Activated CD4-positive, alpha-beta T cell treated with anti-CD3 and anti-CD28 coated beads, Interleukin-2, amount 10 ng/mL, durations not matched to agents 24 days and 14 days (primary cell): ENCODE measurements at places on chromosomes 3 and 15.

DNA sequence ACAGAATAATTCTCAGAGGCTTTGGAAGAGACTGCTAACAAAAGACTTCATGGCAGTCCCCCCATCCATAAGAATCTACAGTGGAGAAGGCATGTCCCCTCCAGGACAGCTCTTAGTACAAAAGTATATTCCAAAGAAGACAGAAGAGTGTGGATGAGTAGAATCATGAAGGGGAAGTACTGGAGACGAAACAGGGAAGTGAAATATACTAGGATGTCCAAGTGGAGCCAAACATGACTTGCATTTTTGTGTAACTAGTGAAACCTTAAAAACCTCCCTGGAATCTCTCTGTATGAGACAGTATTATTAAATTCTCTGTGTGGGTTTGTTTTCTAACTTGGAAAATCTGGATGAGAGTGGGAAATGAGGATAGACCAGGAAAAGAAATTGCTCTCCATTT, 312.4 kb downstream of the RSL24D1 start:
- DNase-seq = no peak

DNA sequence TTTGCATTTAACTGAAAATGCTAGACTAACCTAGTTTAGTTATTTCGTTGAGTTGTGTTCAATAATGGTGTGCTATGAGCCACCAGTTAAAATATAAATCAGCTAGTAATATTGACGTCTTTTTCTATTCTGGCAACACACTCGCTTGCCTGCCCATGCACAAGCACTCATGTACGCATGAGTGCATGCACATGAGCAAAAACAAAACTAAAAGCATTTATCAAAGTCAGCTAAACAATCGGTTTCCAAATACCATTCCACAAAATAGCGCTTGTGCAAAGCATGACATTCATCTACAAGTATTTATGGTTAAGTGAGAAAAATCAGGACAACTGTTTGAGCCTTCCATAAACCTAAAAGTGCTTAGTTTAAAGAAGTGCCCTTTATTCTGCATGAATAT, 13.1 kb upstream of the SAMMSON start:
- DNase-seq = no peak

DNA sequence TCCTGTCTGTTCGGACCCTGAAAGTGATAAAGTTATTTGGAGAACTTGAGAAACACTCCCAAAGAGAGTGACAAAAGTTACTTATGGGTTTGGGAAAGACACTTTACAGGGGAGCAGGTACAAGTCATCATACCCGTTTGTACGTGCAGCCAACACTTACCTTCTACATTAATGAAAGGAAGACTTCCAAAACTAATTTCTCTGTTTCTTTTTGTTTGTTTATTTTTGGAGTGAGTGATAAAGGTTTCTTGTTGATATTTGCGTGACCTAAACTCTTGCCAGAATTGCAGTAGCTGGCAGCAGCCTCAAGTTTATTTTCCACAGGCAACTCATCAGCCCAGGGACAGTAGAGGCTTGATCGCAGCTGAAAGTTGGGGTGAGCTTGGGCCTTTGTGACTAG, 8.4 kb downstream of the ABHD2 start:
- DNase-seq = no peak

GRCh38 chr3:64355401-64355807, 130.1 kb upstream of the PRICKLE2 start:
- DNase-seq = peak; percentile 61

GRCh38 chr3:53551324-53551723, 56.9 kb downstream of the CACNA1D start:
- DNase-seq = no peak

- DNase-seq = no peak
These were observed 311.4 kb downstream of the PDCD6IP start for GRCh38 chr3:34109846-34110245.

DNA sequence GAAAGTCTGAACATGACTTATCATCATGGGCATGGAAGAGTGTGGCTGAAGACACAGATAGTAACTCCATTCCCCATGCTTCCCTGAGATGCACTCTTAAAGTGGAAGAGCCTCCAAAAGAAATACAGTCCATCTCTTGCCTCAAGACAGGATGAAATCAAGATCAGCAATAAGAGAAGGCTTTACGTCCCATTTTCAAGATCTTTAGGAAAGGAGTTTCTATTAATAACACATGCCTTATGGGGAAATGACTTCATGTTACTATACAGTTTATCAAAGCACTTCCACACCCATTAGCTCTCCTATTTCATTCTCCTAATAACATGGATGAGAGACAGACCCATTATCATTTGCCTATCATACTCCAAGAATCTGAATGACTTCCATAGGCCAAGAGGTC, 6.1 kb upstream of the KBTBD12 start:
- DNase-seq = no peak

DNA sequence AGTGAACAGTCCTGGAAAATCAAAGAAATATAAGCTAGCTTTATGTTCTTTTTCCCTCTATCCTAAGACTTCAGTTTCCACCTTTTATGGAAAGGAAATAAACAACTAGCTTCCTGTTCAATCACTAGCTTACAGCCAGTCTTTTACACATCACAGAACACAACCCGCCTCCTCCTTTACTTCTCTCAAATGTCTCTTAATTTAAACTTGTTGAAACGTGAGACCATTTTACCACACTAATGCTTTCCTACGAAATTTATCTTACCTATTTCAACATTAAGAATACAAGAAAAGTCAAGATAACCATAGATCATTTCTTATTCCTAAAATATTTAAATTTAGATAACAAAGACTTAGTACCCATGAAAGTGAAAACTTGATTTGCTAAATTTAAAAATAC, 6.2 kb downstream of the PRTG start:
- DNase-seq = no peak

DNA sequence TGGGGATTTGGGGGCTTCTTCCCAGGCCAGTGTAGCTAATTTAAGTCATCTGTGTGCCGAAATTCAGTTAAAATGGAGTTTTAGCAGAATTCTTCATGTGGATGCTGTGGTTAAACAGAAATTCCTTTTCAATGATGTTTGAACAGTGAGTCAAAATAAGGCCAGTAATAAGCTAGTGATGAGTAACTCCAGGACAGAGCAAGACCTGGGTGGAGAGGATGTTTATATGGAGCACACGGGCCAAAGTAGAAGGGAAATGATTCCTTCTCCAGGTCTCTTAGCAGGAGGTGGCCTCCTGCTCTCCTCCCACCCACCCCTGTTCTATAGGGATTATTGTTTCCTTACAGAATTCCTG, 31.9 kb upstream of the UACA start:
- no peak for DNase-seq

DNA sequence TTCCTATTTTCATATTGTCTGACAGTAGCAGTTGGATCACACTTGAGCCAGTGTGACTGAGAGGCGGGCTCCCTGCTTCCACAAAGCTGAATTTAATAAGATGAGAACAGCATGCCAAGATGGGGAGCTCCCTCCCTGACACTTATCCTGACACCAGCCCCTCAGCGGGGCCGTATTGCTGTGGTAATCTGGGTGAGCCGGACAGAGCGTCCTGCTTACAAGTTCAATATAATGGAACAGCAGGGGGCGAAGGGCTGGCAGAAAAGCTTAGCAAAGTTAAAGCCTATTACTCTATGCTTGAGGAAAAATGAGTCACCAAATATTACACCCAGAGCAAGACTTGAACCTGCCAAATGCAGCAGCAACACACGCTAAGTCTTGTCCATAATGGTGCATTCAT, 163.8 kb upstream of the CMC1 start:
- no peak for DNase-seq

DNA sequence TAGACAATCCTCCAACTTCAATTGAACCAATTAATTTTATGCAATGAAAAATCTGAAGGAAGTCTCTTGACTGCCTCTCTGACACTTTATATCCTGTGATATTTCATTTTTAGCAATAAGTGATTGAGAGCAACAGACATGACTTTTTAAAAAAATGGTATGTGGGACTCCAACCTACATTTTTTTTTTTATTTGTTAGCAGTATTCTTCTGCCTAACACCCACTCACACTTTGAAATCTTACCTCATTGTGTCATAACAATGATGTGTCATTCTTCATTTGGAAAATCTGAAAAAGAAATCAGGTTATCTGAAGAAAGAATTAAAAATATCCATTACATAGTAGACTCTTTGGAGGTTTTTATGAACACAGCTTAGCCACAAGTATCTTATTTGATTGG, 541.3 kb upstream of the KCNMB2 start:
- no peak for DNase-seq

DNA sequence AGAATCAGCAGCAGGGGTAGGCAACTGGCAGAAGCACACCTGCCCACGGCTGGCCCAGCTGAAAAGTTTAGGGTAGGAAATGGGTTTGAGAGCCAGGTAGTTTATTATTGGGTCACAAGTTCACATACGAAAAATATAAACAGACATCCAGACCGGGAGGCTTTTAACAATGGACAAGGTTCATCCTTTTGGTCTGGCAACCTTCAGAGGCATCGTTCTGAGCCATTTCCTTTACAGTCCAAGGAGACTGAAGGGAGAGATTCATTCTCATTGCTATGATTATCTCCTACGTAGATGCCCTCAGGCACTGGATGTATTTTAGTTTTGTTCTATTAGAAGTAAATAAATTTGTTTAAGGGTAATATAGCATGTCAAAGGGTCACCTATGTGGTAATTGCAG, 248.0 kb upstream of the THBS1 start:
- DNase-seq = no peak

DNA sequence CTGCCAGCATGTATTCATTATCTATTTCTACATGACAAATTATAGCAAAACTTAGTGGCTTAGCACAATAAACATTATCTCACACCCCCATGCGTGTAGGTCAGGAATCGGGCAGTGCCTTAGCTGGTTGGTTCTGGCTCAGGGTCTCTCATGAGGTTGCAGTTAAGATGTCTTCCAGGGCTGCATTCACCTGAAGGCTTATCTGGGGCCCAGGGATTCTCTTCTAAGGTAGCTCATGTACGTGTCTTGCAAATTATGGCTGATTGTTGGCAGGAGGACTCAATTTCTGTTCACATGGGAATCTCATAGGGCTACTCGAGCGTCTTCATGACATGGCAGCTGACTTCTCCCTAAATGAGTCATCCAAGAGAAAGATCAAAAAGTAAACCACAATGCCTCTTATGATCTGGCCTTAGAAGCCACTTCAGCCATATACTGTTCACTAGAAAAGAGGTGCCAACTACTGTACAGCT, 42.9 kb upstream of the TSC22D2 start:
- peak; percentile 34 for DNase-seq

GRCh38 chr3:147371140-147371539, 35.2 kb downstream of the ZIC4 start:
- no peak for DNase-seq

- DNase-seq = peak; percentile 53
These were observed 130.5 kb downstream of the FOXB1 start for GRCh38 chr15:60134609-60135008.

- no peak for DNase-seq
These were observed 21.5 kb upstream of the KCNMB3 start for GRCh38 chr3:179272385-179272784.

DNA sequence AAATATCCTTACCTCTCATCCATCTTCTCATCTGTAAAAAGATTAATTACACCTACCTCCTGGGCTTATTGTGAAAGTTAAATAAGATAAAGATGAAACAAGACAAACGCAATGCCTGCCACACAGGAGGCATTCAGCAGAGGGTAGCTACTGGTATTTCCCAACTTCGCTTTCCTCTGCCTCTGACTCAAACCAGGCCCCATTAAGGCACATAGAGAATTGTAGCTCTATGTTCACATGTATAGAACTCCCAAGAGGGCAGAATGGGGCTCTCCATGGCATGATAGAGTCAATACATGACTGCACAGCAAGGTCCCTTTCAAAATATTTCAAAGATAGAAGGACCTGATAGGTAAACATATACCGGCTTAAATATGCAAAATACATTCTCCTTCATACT, 1.4 kb downstream of the LYSMD2 start:
- DNase-seq = peak; percentile 70

DNA sequence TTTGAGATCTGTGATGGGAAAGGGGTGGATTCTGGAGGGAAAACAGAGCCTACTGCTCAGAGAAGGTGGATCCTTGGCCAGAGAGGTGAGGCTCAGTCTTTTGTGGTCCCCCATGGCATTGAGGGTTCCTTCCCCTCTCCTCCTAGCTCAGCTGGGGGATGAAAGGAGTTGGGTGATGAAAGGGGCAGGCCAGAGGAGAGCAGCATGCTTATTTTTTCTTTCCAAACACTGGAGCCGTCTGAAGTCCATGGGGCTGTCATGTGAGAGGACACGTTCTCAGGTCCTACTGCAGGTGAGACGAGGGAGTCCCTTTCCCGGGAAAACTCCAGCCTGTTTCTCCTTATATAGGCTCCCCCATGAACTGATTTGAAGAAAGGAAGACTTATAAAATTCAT, 71.4 kb downstream of the SCN5A start:
- no peak for DNase-seq

GRCh38 chr3:82927309-82928253, 1166.1 kb upstream of the GBE1 start:
- no peak for DNase-seq

GRCh38 chr3:183151086-183151485, 11.4 kb downstream of the LAMP3 start:
- DNase-seq = no peak

- no peak for DNase-seq
These were observed 9.2 kb downstream of the THBS1 start for GRCh38 chr15:39589815-39590644.

- no peak for DNase-seq
These were observed 45.1 kb upstream of the C15orf39 start for GRCh38 chr15:75156326-75157215.

GRCh38 chr3:127370906-127371305, 83.1 kb upstream of the PRR20G start:
- no peak for DNase-seq

DNA sequence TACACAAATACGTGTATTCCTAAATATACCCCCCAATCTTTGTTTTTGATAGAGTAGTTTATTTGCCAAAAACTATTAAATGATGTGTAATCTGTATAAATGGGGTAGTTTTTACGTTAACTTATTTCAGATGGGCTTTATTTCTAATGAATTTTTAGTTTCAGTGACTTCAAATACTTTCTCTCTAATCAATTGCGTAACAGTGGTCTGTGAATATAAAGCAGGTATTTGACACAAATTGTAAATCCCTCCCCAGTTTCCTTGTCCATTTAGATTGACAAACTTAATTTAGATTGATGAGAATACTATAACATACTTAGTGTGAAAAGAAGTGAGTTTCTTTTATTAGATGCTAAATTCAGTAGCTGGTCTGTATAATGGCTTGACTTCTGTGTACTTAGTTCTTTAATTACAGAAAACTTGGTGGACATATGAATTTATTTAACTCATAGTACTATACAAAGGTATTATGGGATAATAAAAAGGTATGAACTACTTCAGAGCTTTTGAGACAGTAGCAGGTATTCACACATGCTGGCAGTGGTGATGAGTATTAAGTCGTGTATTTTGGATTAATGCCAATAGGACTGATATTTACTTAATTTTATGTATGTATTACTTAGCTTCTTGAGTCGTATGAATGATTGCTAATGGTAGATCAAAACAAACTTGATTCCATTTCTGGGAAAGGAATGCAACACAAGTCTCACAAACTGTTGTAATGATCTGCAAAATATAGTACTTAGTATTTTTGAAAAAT, 81.6 kb downstream of the STT3B start:
- no peak for DNase-seq
